ENCODE measurements at places on chromosomes 1 and 21.
A peak's percentile ranks its signal among the peaks of the same experiment; 100 is the strongest.

DNA sequence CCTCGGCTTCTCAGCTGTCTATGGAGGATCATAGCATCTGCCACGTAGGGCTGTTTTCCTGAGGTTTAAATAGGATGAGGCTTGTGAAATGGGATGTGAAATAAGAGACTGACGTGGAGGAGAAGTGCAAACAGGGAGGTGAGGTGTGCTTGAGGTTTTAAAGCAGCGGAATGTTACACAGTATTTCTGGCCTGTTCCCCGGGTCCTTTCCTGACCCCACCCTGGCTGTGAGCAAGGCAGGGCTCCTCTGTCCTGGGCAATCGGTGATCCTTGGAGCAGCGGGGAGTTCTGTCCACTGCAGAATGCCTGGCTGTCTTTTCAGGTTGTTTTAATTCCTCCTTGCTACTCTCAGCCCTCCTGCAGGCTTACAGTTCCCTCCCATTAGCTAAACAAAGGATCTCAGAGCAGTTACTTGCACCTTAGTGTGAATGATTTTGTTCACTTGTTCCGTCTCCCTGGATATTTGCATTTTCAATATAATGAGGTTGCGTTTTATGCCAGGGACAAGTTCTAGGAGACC lies 38.6 kb downstream of the LHX4 start:
- no peak for DNase-seq

DNA sequence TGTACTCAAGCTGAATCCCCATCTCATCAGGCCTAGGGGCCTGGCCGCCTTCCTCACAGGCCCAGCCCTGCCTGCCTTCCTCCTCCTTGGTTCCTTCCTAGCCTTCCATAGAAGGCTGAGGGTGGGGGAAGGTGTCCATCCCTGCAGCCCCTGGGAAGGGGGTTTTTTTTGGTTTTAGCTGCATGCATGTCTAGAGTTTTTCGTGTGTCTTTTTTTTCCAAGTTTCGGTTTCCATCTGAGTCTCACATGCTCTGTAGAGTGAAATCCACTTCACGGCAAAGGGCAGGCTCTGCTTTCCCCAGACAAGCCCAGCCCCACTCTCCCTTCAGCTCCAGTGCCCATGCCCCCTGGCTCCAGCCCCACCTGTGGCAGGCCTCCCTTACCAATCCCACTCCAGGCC lies 32.1 kb downstream of the GRHL3 start:
- no peak for DNase-seq

GRCh38 chr1:1832820-1833219 lies 54.5 kb upstream of the NADK start:
- DNase-seq, result no peak

DNA sequence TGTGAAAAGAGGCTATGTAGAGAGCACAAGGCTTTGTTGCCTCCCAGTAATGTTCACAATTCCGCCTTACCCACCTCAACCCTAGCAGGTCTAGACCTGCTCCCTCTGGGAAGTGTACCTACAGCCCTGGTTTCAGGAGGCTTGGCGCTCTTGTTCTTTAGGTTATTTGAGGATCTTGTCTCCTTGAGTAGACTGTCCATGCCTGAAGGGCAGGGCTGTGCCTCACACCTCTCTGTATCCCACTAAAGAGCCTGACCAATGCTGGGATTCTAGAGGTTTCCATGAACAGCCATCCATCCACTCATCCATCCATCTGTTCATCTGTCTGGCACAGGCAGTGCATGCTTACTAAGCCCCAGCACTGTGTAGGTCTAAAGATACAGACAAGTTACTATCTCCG lies 1.0 kb downstream of the RAB7B start:
- no peak for DNase-seq

DNA sequence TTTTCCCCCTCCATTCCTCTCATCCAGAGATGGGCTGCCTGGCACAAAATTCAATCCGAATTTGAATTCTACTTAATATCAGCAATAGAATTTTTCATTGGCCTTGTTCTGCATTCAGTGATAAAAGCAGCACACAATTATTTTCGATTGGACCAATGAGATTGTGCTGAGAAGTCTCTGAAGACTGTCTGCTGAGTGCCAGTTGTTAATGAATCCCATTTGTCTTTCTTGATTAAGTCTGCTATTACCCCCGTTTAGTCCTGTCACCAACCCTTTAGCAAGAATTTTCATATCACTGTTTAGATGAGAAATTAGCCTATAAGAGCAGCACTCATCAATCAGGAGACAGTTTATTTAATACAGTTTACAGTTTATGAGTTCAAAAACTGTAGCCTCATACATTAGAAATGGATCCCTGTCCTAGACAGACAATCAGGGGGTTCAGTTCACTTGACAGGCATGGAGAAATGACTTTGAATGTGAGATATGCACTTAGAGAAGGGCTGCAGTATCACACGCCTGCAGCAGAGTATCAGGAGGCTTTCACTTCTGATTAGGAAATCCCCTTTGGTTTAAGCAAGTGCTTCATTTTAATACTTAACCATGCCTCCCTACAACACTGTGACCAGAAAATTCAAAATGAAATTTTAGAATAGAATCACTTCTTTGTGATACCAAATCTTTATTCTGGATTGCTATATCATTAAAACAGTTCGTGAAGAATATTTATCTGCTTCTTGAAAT lies 304.7 kb upstream of the PTBP2 start:
- DNase-seq, result no peak

GRCh38 chr1:26785611-26786436 lies 1.9 kb upstream of the PIGV start:
- peak; percentile 48 for DNase-seq

DNA sequence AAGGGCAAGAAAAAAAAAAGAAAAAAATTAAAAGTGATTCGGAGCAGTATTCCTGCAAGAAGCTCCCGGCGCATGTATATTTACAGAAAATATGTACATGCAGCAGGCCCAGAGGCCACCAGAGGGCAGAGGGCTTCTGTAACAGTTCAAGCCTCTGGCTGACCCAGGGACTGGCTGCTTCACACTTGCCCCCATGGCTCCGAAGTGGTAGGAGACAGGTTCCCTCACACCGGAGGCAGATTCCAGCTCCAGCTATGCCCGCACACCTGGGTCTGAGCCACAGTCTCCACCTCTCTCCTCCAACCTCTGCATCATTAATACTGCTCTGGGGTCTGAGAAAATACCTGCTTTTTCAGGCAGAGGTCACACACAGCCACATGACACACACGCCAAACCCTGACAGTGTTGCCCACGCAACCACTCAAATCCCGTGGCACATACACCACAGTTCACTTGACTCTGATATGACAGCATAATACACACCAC lies 2.2 kb upstream of the ARHGAP30 start:
- peak; percentile 33 for DNase-seq

GRCh38 chr1:19262047-19262446 lies 10.4 kb downstream of the MRTO4 start:
- no peak for DNase-seq

DNA sequence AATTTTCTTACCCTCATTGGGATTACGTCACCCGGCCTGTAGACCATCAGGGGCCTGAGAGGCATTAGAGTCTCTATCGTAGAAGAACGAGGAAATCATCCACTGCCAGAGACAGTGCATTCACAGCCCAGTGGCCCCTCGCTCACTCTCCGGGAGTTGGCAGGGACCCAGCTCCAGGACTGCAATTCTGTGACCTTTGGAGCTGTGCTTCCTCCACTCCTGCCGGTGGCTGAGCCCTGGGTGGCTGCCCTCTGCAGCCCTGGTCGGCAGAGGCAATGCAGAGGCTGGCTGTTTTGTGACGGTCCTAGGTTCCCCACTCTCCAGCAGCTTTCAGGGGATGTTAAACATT lies 12.7 kb downstream of the SLC37A1 start:
- DNase-seq, result peak; percentile 96

- DNase-seq, result no peak
These were observed 1.5 kb downstream of the EIF3I start for GRCh38 chr1:32223683-32224082.

GRCh38 chr1:94218332-94218731 lies 19.1 kb downstream of the ARHGAP29 start:
- DNase-seq, result no peak

DNA sequence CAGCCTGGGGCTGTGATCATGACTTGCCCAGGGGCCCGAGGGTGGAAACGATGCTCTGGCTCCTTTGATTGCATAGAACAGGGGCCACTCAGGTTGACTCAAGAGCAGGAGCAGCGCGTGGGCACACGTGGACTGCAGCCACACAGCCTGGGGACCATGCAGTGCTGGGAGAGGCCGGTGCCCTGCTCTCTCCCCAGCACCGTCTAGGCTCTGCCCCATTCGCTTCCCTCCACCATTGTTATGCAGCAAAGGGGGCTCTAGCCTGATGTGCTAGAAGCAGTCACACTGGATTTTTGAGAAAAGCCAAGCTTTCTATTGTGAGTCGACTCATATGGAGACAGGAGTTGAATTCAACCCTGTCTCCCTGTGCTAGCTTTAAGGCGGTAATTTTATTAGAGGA lies 8.7 kb downstream of the PINK1 start:
- no peak for DNase-seq

DNA sequence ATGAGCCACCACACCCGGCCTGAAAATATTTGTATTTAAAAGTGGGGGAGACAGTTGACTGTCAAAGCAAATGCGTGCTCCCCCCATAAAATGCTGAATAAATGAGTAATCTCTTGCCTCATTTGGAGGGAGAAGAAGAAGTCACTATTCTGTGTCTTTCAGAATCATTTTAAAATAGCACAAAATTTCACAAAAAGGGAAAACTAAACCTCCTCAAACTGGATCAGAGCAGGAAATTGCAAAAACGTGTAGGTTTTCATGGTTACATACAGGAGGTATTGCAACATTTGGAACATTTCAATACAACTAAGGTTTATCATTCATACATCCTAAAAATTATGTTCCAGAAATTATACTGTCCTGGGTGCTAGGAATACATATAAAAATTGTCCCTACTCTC lies 13.6 kb downstream of the MTF1 start:
- DNase-seq, result no peak

GRCh38 chr1:186283374-186283773 lies 91.7 kb downstream of the TPR start:
- no peak for DNase-seq

GRCh38 chr1:111593403-111594305 lies 25.9 kb upstream of the RAP1A start:
- DNase-seq, result no peak

DNA sequence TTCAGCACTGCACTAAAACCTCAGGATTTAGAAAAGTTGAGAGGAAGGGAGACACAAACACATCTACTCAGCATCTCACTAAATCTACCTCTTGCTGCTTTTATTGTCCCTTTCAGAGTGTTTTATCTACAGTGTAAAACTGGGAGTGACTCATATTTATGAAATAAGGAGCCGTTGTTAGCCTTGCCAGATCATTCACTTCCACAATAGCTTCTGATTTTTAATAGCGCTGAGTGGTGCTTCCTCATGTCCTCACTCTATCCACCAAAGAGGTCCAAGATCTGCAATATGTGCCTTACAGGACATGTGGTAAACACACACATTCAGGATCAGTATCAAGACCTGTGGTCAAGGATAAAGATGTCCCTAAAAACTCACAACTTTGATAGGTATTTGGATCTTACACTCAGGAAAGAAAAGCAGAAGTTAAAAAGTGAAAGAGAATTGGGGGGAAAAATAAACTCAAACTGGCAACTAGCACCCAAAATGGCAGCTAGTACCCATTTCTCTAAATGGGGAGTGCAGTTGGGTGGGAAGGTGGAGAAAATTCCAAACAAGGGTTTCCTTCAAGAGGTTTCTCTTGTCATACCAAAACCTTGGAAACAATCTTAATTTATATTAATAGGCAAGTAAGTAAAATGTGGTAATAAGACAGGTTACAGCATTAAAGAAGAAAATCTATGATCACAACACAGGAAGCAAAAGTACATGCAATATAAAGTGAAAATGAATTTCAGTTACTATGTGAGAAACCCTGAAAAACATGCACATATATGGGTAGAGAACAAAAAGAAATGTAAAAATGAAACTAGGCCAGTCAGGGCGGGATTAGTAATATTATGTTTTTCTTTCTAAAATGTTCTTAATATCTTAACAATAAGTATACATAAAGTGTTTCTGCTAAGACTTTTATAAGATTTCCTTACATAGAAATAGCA lies 15.9 kb downstream of the DUSP10 start:
- no peak for DNase-seq

Data from large intestine (tissue), 12 donors.